ENCODE measurements at places on chromosomes 12 and 14. TPM values are rescaled to one million over a fixed set of nuclear protein-coding genes. Genes with fewer than 3 reads are reported as not detected.

PZP gene
- not detected for total RNA-seq

GRCh38 chr12:42643881-42644579 lies 54.5 kb upstream of the PRICKLE1 start:
- no peak for DNase-seq

C14orf39 gene
- not detected for total RNA-seq

ZNF385A gene
- total RNA-seq: 0.78 TPM

GRCh38 chr14:49615776-49616175 lies 4.7 kb downstream of the RPL36AL start:
- DNase-seq: no peak

PPM1H gene
- not detected for total RNA-seq

GRCh38 chr12:95205685-95206084 lies 11.6 kb downstream of the FGD6 start:
- no peak for DNase-seq

HSP90B1 gene
- 617 TPM for total RNA-seq

- no peak for DNase-seq
Measured at GRCh38 chr12:105417732-105418131, 87.2 kb downstream of the C12orf75 start.

PPP1R13B gene
- 13.5 TPM for total RNA-seq

KRT79 gene
- total RNA-seq: not detected

DNA sequence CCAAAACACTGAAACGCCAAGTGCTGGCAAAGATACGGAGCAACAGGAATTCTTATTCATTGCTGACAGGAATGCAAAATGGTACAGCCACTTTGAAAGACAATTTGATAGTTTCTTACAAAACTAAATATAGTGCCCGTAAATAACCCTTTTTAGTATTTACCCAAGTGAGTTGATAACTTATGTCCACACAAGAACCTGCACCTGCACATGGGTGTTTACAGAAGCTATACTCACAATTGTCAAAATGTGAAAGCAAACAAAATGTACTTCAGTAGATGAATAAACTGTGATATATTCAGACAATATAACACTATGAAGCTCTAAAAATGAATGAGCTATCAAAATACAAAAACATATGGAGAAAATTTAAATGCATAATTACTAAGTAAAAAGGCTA lies 86.6 kb downstream of the ATXN7L3B start:
- DNase-seq: no peak

DNA sequence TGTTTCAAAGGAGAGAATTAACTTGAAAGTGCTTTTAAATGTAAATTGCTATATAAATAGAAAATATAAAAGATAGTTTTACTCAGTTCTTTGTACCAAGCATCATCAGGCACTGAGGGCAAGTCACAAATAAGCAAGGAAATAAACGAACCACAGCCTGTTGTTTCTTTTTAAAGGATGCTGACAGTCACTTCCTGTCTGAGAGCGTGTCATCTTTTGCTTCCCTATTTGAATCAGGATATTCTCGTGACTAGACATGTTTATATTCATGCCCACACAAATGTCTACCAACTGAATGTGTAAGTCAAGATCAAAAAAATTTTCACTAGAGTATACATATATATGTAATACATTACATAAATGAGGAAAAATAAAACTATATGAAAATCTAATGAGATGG lies 31.4 kb upstream of the SLC2A13 start:
- no peak for DNase-seq

Data from activated T-helper 2 cell treated with anti-CD3 and anti-CD28 coated beads, Interferon-gamma antibody, Interleukin-2, Interleukin-4, amounts not matched to agents 10 μg/mL and 5 μg/mL and 100 μg/mL, durations not matched to agents 14 hours and 24 hours and 36 hours (primary cell).